ENCODE measurements at places on chromosomes 2 and 18. TPM values are rescaled to one million over a fixed set of nuclear protein-coding genes. Genes with fewer than 3 reads are reported as not detected.

The FAM110C gene
- 8.7 TPM for total RNA-seq

The ALLC gene
- not detected for total RNA-seq

The CXCR4 gene
- total RNA-seq = 5.4 TPM

The DSG4 gene
- total RNA-seq = not detected

The GPR45 gene
- not detected for total RNA-seq

The SIX3 gene
- not detected for total RNA-seq

The GKN1 gene
- 867 TPM for total RNA-seq

The GMPPA gene
- 185 TPM for total RNA-seq

The MTERF4 gene
- 29.8 TPM for total RNA-seq

The TRABD2A gene
- 0.58 TPM for total RNA-seq

The NT5C1B gene
- not detected for total RNA-seq

The TWIST2 gene
- 5.3 TPM for total RNA-seq

The FAP gene
- not detected for total RNA-seq

The GPR35 gene
- 13.0 TPM for total RNA-seq

Measured in stomach (tissue), 19 donors.